NCI-H2171 (cell line): ENCODE measurements at places on chromosomes 11 and 22.

- no peak for DNase-seq
These were observed 22.1 kb downstream of the CHKA start for GRCh38 chr11:68099057-68099456.

- DNase-seq: no peak
These were observed 11.4 kb downstream of the RTN4R start for GRCh38 chr22:20256551-20257211.

DNA sequence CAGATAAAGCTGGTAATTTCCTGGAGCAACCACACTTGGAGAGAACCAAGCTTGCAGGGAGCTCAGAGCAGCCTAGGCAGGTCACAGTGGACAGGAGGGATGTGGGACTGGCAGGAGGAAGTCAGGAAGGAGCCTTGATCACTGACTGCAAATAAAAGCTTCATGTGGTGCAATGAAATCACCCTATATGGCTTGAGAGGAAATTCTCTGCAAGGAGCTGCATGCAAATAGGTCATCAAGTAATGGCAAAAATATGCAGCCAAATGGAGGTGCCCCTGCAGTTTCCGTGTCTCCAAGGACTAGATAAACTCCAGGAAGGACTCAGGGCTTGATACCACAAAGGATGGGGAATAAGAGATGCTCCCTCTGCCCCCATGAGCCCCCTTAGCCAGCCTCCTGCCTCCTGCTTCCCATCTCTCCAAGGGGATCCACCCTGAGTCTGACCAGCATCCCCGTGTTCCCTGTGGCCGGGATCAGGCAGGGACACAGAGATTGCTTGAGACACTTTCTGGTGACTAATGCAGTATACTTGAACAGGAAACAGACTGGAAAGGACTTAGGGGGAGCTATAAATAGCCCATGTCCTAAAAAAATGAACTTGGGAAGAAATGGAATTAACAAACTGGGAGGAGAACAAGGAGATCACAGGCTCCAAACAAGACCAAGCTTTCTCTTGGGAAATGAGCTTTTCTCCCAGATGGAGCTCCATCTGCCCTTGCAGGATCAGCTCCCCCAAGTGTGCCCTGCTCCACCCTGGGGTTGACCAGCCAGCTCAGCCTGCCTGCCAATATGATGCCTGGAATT is 23.9 kb upstream of the MICAL2 start:
- DNase-seq: no peak

GRCh38 chr11:121615501-121615900 is 162.7 kb upstream of the SORL1-AS1 start:
- DNase-seq: no peak

DNA sequence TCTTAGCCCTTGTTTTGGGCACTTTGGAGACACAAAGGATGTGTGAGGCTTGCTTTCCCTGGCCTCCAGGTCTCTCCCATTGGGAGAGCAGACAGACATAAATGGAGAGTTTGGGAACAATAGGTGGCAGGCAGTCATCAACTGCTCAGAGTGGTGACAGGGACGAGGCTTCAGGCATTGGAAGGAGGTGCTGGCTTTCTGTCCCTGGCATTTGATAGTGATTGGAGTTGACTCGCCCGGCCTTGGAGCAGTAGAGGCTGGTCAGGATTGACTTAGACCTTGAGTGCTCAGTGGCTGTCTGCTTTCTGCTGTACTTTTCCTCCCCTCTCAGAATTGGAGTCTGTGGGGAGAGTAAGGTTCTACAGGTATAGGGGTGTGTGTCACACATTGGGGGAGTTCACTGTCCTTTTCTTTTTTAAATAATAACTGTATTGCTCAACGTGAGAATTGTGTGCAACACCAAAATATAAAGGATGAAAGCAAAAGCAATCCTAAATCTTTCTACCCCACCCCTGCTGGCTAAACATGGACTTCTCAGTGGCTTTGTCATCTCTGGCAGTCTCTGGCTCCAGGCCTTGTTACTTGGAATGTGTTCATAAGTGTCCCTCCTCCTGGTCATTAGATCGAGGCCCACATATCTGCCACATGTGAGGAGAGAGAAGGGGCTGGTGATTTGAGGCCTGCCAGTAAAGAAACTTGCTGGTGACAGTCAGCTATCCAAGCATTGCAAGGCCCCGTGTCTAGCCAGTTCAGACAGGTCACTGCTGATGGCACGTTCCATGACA is 21.1 kb downstream of the SHISA8 start:
- no peak for DNase-seq

- no peak for DNase-seq
These were observed 344.1 kb downstream of the LARGE1 start for GRCh38 chr22:33576205-33576604.

DNA sequence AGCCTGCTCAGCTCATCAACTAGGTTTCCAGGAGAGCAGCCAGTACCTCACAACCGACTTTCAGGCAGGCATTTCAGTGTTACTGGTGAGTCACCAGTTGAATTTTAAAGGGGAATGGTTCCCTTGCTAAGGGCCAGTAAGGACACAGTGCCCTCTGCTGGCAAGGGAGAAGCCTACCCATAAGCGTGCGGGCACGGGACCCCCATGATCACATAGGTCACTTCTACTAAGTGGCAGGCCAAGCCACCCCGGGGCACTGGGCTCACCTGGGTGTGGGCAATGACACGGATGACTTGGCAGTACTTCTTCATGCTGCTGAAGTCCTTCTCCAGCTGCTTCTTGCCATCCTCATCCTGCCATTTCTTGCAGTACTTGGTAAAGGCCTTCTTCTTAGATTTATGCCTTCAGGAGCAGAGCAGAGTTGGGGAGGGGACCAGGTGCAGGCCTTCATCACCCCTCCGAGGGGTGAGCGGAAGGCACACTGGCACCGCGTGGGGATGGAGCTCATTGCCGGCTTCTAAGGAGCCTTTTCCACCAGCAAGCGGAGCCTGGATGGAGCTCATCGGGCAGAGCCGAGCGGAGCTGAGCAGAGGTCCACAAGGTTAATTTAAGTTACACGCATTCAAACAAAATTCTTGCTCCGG is 2.9 kb downstream of the RPL3 start:
- no peak for DNase-seq

GRCh38 chr22:38707346-38707745 is 1.6 kb downstream of the GTPBP1 start:
- DNase-seq: no peak

- no peak for DNase-seq
These were observed 68.2 kb downstream of the EMSY start for GRCh38 chr11:76512851-76513653.

DNA sequence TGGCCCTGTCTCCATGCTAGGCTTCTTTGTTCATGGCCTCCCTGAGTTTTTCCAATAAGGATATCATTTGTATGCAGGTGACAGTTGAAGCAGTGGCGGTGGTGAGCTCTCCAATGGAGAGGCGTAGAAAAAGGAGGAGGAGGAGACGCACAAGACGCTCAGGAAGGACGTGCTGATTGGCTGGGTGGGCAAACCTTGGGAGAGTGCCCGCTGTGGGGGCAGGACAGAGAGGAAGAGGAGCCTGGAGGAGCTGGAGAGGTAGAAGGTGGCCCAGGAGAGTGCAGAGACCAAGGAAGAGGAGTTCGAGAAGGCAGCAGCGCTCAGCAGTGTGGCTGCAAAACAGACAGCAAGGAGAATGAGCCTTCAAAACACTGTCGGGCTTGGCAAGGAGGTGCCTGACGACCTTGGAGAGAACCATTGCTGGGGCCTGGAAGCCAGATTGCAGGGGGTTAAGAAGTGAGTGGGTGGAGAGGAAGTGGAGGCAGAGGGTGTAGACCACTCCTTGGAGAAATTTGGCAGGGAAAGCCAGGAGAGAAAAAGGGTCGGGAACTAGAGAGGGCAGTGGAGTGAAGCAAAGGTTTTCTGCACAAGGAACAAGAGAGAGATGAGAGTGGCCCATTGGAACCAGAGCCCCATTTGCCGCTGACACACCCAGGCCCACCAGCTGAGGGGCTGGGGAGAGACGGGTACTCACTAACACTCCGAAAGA is 7.5 kb downstream of the CLCF1 start:
- DNase-seq: no peak

- no peak for DNase-seq
These were observed 12.4 kb downstream of the POU2AF3 start for GRCh38 chr11:111310723-111311122.

DNA sequence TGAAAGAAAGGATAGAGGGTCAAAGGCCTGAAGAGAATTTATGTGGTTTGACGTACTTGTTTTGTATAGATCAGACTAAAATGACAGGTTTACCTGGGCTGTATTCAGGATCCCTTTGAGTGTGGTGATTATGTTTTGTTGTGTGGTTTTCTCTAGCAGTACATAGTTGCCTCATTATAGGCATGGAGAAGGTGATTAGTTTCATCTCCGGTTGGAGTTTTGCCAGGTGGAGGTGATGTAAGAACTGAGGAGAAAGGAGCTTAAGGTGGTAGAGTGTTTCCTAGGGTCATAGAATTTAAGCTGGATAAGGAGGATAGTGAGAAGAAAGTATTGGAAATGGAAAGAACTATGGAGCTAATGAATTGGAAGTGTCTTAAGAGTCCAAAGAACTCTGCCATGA is 229.0 kb downstream of the TMEM135 start:
- DNase-seq: no peak

GRCh38 chr11:25453471-25453870 is 878.5 kb upstream of the ANO3 start:
- no peak for DNase-seq

GRCh38 chr11:67381244-67381972 is 8.0 kb upstream of the CLCF1 start:
- no peak for DNase-seq

- DNase-seq: no peak
These were observed 51.7 kb downstream of the FLI1 start for GRCh38 chr11:128745311-128746136.

DNA sequence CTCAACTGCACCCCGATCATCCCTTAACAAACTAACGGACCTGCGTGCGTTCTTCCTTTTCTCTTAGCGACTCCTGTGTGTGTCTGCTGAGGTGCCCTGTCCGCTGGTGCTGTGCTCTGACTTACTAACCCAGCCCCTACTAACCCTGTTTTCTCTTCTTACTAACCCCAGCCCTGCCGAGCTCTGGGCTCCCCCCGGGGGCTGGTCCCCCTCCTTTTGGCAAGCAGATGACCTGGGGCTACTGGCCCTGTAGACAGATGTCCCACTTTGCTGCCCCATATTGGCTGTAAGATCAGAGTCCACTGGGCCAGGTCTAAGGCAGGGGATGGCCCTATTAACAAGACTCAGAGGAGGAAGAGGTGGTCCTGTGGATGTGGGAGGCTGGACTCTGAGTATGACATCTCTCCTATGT is 14.7 kb downstream of the MIAT start:
- no peak for DNase-seq

DNA sequence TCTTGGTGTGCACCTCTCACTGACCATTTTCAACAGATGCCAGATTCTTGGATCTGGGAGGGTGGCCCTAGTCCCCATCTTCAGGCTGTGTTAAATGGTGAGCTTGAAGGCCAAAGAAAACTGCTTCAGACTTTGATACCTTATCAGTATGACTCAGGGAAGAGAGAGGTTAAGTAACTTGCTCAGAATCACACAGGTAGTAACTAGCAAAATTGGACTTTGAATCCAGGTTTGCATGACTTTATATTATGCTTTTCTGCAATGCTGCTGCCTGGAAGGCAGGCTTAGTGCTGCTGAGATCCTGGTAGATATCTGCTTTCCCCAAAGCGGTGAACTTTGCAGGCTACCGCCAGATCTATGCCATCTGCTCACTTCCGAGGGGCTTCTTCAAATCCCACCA is 487.3 kb downstream of the INSC start:
- DNase-seq: no peak

DNA sequence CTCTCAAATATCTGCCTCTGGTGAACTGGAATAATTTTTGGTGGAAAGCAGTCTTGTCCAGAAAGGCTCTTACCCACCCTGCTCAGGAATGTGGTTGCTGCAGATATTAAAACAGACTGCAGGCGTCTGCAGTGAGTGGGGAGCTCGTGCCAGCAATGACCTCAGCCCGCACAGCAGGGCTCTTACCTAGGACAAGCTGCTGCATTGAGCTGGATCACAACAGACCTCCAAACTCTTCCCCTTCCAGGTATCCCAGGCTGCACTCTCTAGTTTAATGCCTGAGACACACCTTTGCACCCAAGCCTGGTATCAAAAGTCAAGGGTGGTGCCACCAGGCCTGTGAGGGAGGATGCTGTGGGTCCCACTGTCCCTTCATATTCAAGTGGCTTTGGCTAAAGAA is 69.7 kb upstream of the CDON start:
- DNase-seq: no peak

GRCh38 chr11:23123753-23124152 is 263.5 kb upstream of the CCDC179 start:
- DNase-seq: no peak

DNA sequence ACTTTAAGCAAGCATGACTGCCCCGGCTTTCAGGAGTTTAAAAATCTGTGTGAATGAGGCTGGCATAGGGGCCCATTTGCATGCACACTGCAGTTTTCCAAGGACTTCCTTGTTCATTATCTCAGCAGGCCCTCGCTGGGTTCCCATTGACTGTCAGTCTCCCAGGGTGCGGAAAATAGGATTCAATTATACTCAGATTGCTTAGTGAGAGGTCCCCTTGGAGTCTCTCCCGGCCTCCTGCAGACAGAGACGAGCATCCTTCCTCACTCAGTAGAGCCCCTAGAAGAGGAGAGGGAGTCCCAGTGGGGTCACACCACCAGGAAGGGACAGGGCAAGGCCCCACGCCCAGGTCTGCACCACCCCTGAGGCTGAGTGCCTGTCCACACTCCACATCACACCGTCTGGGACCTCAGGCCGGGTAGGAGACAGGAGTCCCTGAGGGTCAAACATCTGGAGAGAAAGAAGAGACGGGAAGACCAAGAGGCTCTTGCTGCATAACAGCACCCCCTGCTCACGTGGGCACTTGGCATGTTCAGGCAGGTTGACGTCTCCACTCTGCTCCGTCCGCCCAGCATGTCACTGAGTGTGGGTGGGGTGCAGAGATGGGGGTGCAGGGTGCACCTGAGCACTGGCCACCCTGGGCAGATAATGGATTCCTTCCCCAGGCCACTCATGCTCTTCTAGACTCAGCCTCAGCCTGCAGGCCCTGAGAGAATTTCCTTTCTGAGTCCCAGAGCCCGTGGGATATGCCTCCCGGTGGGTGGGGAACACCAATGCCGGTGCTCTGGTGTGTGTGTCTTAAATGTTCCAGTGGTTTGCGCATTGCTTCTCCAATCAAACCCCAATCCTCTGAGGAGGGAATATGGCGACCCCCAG is 58.8 kb downstream of the MCM5 start:
- DNase-seq: no peak

DNA sequence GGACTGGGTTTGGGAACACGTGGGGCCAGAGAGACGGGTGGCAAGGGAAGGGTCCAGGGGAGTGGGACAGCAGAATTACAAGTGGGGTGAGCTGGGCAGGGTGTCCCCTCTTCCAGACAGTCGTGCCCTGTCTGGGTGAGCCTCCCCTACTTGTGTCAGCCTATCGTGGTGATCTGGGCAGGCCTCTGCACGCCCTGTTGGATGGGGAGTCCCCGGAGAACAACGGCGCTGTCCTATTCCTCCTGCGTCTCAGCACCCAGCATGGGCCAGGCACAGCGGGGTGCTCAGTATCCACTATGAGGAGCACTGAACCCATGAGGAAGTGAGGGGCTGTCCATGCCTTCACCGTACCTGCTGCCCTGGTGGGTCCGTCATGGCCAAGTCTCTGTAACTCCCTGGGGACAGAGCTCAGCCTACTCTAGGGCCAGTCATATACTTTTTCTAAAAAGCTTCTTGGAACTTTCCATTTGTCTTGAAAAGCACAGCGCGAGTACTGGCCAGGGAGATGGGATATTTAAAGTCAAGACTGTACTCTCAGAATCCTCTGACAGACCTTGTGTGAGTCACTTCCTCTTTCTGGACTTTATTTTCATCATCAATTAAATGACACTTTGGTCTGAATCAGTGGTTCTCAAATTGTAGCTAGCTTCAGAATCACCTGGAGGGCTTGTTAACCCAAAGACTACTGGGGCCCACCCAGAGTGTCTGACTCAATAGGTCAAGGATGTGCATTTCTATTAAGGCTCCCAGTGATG is 81.7 kb upstream of the NECTIN1 start:
- DNase-seq: no peak
